HS-27A (cell line): ENCODE measurements at places on chromosomes 13 and 19.

- DNase-seq = no peak
Measured at GRCh38 chr19:50489461-50490011, 12.9 kb upstream of the GARIN5A start.

DNA sequence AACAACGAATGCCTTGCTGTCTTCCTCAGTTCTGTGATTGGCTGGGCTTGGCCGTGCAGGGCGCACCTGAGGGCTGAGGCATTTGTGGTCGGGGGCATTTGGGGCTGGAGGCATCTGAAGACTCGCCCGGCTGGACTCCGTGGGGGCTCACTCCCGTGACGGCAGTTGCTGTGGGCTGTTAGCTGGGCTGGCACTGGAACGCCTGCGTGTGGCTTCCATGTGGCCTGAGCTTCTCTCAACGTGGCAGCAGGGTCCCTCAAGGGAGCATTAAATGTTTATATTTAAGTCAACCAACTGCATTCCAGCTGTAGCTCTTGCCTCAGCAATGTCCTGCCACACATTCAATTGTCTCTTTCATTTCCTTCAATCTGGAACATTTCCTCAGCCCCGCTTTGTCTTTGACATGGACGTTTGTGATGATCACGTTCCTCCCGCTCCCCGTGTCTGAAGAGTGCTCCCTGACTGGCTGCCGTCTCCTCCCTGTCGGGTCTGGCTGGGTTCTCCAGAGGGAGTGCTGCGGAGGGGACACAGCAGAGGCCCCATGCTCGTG lies 21.0 kb downstream of the CCDC8 start:
- DNase-seq = no peak

DNA sequence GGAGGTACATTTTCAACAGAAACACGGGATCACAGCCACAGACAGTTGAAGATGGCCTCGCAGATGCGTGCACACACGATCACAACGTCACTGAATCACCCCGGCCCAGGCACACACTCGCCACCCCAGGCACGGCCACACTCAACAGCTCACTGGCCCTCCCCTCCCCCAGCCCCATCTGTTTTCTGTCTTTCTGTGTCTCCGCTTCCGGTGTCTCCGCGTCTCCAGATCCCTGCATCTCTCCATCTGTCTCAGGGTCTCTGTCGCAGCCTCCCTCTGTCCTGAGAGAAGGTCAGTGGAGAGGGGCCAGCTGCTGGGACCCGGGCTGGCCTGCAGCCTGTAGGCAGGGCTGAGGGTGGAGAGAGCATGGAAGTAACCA lies 3.8 kb upstream of the ATP1A3 start:
- DNase-seq = no peak

- DNase-seq = peak; percentile 9
Measured at GRCh38 chr13:40272776-40273139, 393.7 kb downstream of the FOXO1 start.

GRCh38 chr19:5170329-5170745 lies 170.3 kb downstream of the PTPRS start:
- DNase-seq = no peak

DNA sequence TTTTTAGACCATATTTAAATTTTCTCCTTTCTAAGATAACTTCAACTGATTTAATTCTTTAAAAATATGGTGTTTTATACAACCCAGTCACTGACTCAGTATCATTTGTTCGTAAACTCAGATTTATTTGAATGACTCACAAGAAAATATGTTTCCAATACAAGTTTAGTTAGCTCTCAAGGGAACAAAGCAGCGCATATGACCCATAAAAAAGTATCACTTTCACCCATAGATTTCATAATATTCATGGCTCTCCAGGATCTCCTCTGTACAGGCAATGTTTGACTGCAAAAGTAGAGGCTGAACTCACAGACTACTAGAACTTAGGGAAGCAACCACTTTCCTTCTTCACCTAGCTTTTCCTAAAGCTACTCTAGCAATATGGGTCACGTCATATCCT lies 405.6 kb upstream of the PCDH9 start:
- no peak for DNase-seq

DNA sequence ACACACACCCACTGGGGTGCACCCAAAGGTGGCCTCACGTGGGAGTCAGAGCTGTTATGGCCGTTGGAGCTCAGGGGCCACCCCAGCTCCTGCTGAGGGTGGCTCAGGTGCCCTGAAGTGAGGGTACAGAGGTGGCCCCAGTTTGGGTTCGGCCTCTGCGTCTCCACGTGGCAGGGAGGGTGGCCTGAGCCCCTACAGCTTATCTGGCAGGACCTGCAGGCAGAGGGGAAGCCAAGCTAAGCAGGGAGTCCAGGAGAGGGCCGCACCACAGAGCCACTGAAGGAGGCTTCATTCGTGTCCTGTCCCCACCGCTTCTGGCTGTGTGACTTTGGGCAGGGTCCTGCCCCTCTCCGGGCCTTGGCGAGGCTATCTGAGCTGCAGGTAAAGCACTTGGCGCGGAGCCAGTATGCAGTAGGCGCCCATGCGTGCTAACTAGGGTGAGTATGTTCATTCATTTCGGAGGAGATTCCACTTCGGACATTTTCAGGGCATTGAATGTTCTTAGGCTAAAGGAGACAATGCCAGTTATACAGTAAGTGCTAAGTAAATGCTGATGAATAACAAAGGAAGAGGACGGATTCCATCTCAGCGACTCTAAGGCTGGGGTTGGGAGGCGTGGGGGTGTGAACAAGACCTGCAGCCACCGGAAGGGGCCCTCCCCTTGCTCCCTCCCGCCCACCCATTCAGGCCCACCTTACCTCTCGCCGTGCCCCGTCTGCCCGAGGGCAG lies 4.9 kb downstream of the REX1BD start:
- no peak for DNase-seq

DNA sequence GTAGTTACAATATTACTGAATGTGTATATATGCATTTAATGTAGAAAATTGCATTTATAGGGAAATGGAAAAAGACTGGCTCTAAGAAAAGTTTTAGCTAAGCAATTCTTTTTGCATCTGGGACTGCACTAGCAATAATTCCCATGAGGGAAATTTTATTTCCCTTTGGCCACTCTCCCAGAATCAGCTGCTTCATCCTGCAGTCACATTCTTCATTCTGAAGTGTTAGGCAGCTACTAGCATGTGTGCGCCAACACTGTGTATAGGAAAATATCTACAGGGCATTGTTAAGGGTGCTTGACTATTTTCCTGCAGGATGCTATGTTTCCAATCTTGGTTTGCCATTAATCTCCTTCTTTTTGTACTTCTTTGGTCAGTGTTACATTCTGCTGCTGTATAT lies 312.8 kb upstream of the PCDH20 start:
- no peak for DNase-seq
